B cell (primary cell): ENCODE measurements at places on chromosomes 3 and 15.
A peak's percentile ranks its signal among the peaks of the same experiment; 100 is the strongest.

DNA sequence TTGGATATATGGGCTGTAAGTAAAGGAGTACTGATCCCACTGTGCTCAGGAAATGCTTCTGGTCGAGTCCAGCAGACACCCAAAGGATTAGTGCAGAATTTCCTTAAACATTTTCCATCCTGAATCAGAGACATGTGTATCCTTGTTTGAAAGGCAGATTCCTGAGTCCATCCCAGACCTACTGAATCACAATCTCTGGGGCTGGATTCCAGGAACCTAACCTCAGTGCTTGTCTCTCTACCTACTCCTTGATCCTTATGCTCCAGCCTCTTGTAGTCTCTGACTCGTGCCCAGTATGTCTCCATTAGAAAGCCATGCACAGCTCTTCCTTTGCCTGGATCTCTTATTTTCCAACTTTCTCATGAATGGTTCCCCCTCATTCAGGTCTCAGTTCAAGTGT is 585.8 kb downstream of the NLGN1 start:
- no peaks in the 10 kb centered on the region for H3K36me3 ChIP-seq
- DNase-seq: no peak
- no peaks in the 10 kb centered on the region for H3K4me1 ChIP-seq
- H3K27ac ChIP-seq: no peak overlapping the region

GRCh38 chr3:169494982-169495381 is 168.5 kb downstream of the MECOM start:
- H3K27me3 ChIP-seq: no peaks in the 10 kb centered on the region
- H3K4me3 ChIP-seq: no peak overlapping the region
- no peak overlapping the region for H3K27ac ChIP-seq
- H3K4me1 ChIP-seq: no peaks in the 10 kb centered on the region
- no peak for DNase-seq

- H3K4me3 ChIP-seq: no peak overlapping the region
- no peak for DNase-seq
- no peaks in the 10 kb centered on the region for H3K27me3 ChIP-seq
- no peaks in the 10 kb centered on the region for H3K4me1 ChIP-seq
- H3K36me3 ChIP-seq: no peaks in the 10 kb centered on the region
Measured at GRCh38 chr15:45439521-45440260, 61.3 kb upstream of the GATM start.

DNA sequence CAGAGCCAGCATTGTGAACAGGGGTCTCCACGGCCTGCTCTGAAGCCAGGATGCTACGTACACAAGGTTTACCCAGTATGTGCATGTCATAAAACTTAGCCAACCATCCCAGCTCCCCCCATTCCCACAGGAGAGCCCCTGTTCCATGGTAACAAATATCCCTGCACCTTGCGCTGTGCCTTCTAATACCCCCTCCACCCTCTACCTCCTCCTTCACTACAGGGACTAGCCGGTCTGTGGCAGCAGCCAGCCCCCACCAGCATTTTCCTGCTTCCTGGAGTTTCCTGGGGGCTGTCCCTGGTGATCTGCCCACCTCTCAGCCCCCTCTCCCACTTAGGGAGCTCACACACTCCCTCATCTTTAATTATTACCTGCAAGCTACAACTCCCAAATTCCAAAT is 20.4 kb downstream of the ACSBG1 start:
- no peak for DNase-seq
- H3K4me1 ChIP-seq: no peaks in the 10 kb centered on the region
- no peaks in the 10 kb centered on the region for H3K36me3 ChIP-seq

- H3K4me3 ChIP-seq: no peak overlapping the region
- H3K27ac ChIP-seq: peak overlapping the region; percentile 85
Measured at GRCh38 chr3:188491276-188491687, 337.3 kb downstream of the LPP start.

DNA sequence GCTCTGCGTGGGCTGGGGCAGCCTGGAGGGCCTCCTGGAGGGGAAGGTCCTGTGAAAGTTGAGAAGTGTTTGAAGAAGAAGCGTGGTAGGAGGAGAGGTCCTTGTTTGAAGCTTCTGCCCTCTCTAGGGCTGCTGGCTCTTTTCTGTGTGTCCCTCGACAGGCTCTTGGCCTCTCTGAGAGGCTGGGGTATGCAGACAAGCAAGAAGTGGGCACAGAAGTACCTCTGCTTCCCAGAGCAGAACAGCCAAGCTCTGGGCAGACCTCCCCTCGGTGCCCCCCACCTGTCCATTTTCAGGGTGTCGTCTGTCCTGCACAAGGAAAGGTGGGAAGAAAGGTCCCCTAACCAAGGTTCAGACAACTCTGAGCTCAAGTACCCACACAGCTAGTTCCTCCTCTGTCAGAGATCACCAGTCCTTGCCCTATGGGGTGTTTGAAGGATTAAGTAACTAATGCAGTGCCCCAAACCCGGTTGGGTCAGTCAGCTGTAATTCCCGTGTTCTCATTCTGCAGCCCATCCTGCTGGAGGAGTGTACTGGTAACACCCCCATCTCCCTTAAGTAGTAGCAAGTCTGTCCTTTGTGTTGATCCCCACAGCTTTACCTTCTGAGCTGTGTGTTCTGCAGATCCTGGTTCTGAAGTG is 6.3 kb downstream of the CSK start:
- peaks cover 68% of the 10 kb centered on the region for H3K4me1 ChIP-seq
- no peaks in the 10 kb centered on the region for H3K36me3 ChIP-seq

DNA sequence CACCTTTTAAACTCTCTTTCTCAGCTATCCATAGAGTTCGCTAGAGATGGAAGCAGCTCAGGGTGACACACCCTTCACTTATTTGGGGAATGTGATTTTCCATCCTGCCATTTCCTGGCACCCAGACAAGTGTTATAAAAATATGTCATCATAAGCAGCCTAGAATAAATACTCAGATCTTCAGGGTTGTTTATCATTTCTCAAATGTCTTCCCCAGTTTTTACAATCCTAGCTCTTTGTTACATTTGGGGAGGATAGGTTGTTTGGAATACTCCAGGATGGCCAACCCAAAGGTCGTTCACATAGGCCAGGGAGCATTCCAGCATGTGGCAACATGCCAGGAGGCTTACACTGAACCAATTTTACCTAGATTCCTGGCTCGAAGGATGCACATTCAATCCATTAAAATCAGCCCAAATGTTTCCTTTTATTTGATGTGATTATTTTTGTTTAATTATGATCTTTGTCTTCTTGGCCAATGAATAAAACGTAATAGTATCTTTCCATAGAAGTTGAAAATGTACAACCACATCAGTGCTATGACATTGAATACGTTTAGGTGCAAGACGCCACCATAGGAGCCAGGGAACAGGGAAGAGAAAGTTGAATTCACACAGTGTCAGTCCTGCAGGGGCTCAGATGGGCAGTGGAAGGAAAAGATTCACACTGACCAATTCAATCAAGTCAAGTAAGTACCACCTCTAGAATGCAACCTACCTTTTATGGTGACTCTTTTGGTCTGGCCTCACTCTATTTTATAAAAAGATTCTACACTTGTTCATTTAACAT is 537.7 kb upstream of the MDFIC2 start:
- no peak overlapping the region for H3K4me3 ChIP-seq
- DNase-seq: no peak
- no peaks in the 10 kb centered on the region for H3K4me1 ChIP-seq
- H3K27ac ChIP-seq: no peak overlapping the region

- H3K36me3 ChIP-seq: no peaks in the 10 kb centered on the region
- H3K4me1 ChIP-seq: peaks cover 73% of the 10 kb centered on the region
- peak; percentile 89 for DNase-seq
- H3K27me3 ChIP-seq: no peaks in the 10 kb centered on the region
Measured at GRCh38 chr3:72082186-72082715, 297.3 kb upstream of the PROK2 start.

GRCh38 chr3:17986348-17986816 is 244.0 kb upstream of the TBC1D5 start:
- no peak for DNase-seq
- H3K4me3 ChIP-seq: no peak overlapping the region
- H3K4me1 ChIP-seq: no peaks in the 10 kb centered on the region
- H3K36me3 ChIP-seq: no peaks in the 10 kb centered on the region
- no peak overlapping the region for H3K27ac ChIP-seq
- peaks cover 13% of the 10 kb centered on the region for H3K27me3 ChIP-seq

DNA sequence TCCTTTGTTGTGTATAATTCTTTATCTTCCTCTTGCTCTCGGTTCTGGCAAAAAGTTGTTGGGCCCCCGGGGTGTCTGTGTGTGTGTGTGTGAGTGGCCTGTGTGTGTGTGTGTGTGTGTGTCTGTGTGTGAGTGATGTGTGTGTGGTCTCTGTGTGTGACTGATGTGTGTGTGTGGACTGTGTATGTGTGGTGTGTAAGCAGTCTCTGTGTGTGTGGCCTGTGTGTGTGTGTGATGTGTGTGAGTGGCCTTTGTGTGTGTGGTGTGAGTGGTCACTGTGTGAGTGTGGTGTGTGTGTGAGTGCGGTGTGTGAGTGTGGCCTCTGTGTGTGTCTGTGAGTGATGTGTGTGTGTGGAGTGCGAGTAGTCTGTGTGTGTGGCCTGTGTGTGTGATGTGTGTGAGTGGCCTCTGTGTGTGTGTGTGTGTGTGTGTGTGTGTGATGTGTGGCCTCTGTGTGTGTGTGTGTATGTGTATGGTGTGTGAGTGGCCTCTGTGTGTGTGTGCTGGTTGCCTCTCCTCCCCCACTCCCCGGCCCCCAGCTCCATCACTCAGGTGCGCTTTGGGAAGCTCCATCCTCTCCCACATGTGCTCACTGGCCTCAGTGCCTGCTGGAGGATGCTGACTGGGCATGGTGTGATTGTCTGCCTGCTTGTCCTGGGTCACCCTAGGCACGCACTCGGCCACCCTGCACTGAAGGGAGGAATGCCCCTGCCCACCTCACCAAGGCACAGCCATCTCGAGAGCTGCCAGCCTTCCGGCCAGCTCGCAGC is 8.8 kb downstream of the LINGO1 start:
- no peak overlapping the region for H3K27ac ChIP-seq
- no peak for DNase-seq
- no peaks in the 10 kb centered on the region for H3K36me3 ChIP-seq
- no peaks in the 10 kb centered on the region for H3K4me1 ChIP-seq
- H3K27me3 ChIP-seq: no peaks in the 10 kb centered on the region

DNA sequence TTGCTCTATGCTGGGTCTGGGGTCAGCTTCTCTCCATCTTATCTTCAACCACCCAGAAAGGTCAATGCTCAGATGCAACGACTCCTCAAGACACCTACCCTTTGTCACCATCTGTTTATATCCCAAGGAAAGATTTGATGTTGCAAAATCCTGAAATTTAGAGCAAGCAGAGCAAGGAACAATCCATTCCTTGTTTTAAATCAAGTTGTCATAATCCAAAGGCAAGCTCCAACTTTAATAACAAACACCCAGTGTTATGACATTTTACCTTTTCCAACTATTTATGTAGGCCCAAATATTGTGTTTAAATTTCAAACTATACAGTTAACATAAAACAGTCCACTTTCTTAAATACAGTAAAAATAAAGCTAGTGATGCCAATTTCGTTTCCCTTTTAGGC is 116.5 kb upstream of the LRIG1 start:
- no peaks in the 10 kb centered on the region for H3K4me1 ChIP-seq
- DNase-seq: no peak
- no peaks in the 10 kb centered on the region for H3K27me3 ChIP-seq
- no peaks in the 10 kb centered on the region for H3K36me3 ChIP-seq
- no peak overlapping the region for H3K4me3 ChIP-seq
- no peak overlapping the region for H3K27ac ChIP-seq

DNA sequence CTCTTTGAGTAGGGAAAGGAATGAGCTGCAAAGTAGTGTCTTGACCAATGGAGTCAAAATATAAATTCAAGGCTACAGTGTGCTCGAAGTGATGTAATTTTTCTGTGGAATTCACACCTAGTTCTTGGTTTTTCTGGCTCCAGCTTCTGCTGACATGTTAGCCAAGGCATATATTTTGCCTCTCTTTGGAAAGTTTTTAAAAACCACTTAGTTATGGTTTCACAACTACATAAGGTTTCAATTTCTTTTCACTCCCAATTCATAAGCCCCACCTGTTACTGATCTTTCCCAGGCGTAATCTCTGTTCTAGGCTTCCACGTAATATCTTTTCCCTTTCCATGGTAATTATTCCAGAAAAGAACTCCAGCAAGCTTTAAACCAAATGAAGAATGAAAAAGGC is 46.9 kb downstream of the GADL1 start:
- H3K36me3 ChIP-seq: no peaks in the 10 kb centered on the region
- no peak for DNase-seq
- H3K27ac ChIP-seq: no peak overlapping the region
- H3K4me1 ChIP-seq: no peaks in the 10 kb centered on the region
- H3K4me3 ChIP-seq: no peak overlapping the region

DNA sequence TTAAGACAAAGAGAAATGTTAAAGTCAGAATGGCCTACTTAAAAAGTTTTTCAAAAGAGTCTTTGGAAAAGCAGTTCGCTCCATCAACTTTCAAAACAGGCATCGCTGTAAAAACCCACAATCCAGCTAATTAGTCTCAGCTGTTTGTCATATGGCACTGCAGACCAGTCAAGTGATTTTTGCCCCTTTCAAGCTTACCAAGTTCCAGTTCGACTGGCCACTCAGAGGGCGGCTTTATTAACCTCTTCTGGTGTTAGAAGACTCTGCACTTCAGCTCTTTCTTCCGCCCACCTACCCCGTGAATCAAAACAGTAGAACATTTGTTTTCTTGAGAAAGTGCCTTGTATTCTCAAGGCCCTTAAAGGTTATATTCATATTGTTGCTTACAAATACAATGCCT is 19.3 kb downstream of the RAB27A start:
- DNase-seq: no peak
- no peaks in the 10 kb centered on the region for H3K36me3 ChIP-seq
- H3K4me3 ChIP-seq: no peak overlapping the region
- H3K27ac ChIP-seq: no peak overlapping the region
- no peaks in the 10 kb centered on the region for H3K27me3 ChIP-seq
- peaks cover 24% of the 10 kb centered on the region for H3K4me1 ChIP-seq

GRCh38 chr3:147007736-147008245 is 398.6 kb downstream of the ZIC4 start:
- H3K4me3 ChIP-seq: no peak overlapping the region
- H3K36me3 ChIP-seq: no peaks in the 10 kb centered on the region
- H3K4me1 ChIP-seq: no peaks in the 10 kb centered on the region
- no peaks in the 10 kb centered on the region for H3K27me3 ChIP-seq
- no peak overlapping the region for H3K27ac ChIP-seq

- H3K27me3 ChIP-seq: no peaks in the 10 kb centered on the region
- H3K4me1 ChIP-seq: peaks cover 28% of the 10 kb centered on the region
- H3K27ac ChIP-seq: peak overlapping the region; percentile 74
- peaks cover 3% of the 10 kb centered on the region for H3K36me3 ChIP-seq
Measured at GRCh38 chr3:71511037-71511436, 72.5 kb downstream of the FOXP1 start.

- H3K4me3 ChIP-seq: no peak overlapping the region
- H3K4me1 ChIP-seq: no peaks in the 10 kb centered on the region
- no peak overlapping the region for H3K27ac ChIP-seq
- no peak for DNase-seq
- H3K36me3 ChIP-seq: no peaks in the 10 kb centered on the region
Measured at GRCh38 chr15:85828874-85829273, 34.1 kb upstream of the KLHL25 start.

- H3K27me3 ChIP-seq: peaks cover 8% of the 10 kb centered on the region
- no peaks in the 10 kb centered on the region for H3K36me3 ChIP-seq
- H3K4me3 ChIP-seq: no peak overlapping the region
- no peak overlapping the region for H3K27ac ChIP-seq
- DNase-seq: no peak
Measured at GRCh38 chr15:75232826-75233503, 25.2 kb upstream of the GOLGA6C start.
